ENCODE measurements at places on chromosomes 5 and 9.

DNA sequence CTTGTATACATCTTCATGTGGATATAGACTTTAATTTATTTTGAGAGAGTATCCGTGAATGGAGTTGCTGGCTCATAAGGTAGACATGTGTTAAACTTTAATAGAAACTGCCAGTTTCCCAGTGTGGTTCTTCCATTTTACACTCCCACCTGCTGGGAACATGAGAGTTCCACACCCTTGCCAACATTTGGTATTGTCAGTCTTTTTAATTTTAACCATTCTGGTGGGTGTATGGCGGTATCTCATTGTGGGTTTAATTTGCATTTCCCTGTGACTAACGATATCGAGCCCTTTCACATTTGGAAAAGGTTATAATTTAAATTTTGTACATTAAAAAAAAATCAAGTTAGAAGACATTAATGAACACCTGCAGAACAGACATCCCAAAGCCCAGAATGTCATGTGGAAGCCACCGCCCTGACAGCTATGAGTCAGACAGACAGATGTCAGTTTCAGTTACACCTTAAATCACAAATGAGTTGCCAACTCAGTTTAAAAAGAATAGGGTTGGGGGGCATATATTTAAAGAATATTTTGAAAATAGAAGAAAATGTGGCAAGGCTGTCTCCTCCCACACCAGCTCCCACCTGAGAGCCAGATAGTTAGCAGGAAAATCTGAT is 36.9 kb downstream of the ANKRD33B start:
- DNase-seq = no peak

DNA sequence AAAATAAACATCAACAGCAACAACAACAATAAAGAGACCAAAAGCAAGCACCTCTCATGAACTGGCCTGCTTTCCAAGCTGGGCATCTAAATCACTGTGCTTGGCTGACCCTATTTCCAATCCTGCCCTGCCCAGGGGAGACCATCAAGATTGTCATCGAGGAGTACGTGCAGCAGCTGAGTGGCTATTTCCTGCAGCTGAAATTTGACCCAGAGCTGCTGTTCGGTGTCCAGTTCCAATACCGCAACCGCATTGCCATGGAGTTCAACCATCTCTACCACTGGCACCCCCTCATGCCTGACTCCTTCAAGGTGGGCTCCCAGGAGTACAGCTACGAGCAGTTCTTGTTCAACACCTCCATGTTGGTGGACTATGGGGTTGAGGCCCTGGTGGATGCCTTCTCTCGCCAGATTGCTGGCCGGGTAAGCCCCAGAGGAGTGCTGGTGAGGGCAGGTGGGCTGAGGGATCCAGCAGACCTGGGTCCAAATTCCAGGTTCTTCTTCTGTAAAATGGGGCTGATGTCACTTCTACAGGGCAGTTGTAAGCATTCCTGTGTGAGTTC is 15.6 kb downstream of the PTGS1 start:
- no peak for DNase-seq

DNA sequence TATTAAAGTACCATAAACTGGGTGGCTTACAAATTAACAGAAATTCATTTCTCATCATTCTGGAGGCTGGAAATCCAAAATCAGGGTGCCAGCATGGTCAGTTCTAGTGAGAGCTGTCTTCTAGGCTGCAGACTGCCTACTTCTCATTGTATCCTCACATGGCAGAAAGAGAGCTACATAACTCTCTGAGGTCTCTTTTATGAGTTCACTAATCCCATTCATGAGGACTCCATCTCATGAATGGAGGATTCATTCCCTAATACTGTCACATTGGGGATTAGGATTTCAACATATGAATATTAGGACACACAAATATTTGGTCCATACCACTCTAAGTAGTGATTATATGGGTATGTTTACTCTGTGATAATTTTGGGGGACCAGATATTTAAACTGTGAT is 84.0 kb downstream of the ERP44 start:
- no peak for DNase-seq

DNA sequence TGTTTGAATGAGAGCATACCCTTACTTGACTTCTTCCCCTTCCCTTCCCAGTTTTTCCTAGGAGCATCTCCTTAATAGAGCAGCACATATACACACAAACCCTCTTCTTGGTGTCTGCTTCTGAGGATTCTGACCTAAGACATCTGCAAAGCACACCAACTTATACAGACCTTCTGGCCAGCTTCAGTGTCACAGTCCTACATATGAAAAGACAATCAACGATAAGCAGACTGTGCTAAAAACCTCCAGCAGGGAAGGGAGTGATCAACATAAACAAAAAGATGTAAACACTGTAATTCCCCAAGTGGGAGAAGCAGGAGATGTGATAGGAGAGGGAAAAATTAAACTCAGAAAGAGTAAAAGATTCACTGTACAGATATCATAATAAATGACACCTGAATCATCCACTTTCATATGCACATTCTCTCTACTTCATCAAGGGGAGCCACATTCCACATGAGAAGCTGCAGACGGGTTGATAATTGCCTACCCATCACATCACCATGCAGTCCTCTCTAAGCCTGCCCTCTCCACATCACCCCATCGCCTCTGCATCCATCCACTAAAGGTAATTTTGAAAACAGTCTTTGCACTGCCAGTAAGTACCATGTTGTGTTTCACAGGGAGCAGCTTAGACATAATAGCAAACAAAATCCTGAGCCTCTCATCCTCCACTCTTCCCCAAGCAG is 13.0 kb downstream of the APBA1 start:
- no peak for DNase-seq

- no peak for DNase-seq
Measured at GRCh38 chr5:169566202-169566601, 17.4 kb upstream of the SPDL1 start.

GRCh38 chr5:64505769-64506566 is at the start of gene RGS7BP:
TSS of gene RGS7BP (plus strand) at chr5:64506015. CDS start at chr5:64506625, 610 bp downstream.
- DNase-seq = no peak

DNA sequence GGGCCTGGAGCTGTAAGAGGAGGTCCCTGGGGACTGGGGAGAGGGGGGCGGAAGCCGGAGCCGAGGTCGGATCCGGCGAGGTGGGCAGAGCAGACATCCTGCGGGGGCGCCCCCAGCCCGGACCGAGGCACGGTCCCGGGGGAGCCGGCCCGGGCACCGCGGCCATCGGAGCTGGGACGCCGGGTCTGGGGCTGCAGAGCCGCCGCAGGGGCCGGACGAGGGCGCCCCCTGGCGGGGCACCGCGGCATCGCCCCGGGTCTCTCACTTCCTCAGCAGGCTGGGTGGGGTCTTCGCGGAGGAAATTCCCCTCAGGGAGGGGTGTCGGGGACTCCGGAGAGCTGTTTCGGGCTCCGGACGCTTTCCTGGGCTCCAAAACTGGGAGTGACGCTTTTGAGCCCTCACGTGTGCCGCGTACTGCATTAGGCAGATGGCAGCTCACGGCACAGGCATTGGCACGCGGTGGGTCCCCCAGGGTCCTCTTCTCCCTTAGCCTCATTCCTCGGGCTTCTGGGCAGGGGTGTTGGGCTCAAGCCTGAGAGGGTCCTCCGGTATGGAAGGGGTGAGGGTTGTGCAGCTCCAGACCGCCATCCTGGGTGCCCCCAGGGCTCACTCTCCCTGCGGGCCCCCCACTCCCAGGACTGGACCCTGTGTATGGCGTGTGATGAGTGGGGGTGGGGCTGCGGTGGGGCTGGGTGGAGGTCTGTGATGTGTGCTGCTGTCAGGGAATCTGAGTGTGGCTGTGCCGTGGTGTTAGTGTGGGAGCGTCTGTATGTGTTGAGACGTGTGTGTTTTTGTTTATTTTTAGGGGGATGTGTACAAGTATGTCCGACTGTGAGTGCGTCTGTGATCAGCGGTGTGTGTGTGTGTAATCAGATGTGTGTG is 29.6 kb downstream of the LHX2 start:
- no peak for DNase-seq

GRCh38 chr5:122985006-122985700 is 51.4 kb downstream of the PPIC start:
- DNase-seq = no peak

DNA sequence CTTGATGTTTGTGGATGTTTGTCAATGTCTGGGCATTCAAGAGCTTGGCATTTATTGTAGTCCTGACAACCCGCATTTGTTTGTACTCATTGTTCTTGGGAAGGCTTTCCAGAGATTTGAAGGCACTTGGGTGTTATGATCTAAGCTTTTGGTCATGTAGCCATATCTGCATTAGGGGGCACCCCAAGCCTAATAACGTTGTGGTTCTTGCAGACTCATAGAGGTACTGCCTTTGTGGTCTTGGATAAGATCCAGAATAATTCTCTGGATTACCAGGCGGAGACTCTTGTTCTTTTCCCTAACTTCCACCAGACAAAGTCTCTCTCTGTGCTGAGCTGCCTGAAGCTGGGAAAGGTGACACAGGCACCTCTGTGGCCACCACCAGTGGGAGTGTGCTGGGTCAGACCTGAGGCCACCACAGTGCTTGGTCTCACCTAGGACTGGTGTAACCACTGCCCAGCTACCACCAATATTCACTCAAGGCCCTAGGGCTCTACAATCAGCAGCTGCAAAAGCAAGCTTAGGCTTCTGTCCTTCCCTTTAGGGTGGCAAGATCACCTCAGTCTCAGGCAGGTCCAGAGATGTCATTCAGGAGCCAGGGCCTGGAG is 144.4 kb upstream of the TAS2R1 start:
- DNase-seq = no peak

DNA sequence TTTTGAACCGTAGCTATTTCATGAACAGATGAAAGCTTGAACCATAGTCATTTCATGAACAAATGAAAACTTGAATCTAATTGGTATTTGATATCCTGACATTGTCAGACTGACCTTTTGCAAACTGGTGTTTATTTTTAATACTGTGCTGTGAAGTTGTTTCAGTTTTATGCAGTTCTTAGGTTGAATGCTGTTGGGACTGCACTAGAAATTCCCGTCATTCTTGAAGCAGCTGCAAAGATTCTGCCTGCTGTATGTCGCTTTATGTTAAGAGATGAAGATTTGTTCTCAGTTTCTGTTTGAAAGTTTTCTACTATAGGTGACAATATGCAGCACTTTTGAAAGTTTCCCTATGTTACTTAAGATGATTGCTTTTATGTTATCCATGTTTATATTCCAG is 22.5 kb upstream of the FAM120AOS start:
- no peak for DNase-seq

DNA sequence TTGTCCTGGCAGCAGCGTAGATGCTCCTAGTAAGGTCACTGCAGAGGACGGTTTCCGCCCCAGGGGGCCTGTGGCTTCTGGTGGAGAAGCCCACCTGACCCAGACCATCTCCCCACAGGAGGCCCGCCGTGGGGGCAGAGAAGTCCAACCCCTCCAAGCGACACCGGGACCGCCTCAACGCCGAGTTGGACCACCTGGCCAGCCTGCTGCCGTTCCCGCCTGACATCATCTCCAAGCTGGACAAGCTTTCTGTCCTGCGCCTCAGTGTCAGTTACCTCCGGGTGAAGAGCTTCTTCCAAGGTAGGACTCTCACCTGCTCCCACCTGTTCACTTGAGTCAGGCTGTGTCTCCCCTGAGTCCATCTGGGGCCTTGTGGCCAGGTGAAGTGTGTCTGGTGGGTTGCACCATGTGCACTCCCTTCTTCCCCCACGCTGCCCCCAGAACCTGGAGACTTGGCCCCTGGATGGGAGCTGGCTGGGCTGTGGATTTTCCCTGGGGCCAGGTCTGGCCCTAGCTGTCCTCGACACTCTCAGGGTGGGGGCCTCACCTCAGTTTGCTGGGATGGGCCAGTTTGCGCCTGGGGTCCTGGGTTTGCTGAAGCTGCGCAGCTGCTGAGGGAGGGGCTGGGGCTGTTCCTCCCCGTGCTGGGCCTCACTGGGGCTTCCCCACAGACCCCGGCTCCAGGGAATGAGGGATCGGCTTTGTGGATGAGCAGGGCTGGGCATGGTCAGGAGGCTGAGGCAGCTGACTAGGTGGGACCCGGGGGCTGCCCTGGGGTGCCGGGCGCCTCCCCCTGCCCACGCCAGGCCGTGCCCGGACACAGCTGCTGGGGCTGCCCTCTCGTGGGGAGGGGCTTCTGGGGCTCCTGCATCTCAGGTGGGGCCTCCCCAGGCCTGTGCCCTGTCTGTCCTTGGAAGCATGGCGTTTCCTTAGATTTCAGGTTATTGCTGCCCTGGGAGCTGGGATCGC is 32.4 kb downstream of the AHRR start:
- DNase-seq = no peak

GRCh38 chr9:125153712-125154367 is 10.5 kb upstream of the SCAI start:
- no peak for DNase-seq

DNA sequence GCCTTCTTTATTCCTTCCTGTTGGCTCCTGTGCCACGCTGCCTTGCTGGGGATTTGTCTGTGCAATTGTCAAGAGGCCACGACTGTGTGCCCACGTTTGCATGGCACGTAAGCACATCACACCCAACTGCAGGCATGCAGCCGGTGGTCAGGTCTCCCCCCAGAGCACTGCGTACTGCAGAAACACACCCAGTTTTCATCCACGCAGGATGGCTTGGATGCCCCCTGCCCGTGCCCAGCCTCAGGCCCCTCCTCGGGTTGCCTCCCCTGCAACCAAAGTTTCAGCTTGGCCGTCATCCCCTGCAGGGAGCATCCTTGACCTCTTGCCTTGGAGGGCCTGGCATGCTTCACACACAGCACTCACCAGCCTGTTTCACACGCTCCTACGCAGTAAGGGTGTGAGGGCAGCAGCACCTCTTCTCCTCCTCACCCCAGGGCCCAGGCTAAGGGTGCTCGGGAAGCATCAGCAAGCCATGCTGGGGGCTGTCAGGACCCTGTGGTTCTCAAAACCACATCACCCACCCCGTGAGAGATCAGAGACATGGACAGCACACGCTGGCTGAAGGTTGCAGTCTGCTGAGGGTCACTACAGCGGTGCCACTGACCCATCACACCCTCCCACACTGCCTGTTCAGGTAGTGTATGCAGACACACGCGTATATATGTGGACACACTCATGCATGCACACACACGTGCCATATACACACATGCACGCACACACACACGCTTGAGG is 3.1 kb downstream of the MRPL36 start:
- DNase-seq = no peak

DNA sequence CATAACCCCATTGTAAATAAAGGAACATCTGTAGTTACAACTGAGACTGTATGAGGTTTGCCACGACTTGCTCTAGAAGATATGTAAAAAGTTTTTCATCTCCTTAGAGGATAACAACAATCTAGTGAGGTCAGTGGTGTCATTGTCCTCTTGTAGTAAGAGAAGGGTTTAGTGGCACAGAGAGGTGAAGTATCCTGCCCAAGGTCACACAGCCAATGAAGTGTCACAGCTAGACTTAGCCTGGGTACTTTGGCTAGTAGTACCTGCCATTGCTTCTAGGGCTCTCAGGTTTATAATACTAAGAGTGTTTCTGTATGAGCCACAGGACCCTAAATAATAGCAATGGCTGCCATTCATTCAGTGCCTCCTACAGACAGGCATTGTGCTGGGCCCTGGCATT is 13.8 kb downstream of the CCDC180 start:
- DNase-seq = no peak

DNA sequence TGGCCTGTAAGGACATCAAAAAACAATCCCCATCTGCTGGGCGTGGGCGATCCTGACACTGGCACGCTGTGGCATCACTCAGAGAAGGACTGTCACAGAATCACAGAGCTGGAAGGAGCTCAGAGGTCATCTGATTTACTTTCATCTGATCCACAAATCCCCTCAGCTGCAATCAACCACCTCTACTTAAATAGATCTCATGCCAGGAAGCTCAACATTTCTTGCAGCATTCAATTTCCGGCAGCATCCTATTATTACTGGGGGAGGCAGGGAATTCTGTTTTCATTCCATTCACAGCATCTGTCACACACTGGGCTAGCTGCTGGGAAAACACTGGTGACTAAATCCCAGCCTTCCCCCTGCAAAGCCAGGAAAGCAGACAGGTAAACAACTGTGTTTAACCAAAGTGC is 38.3 kb downstream of the RETREG1 start:
- no peak for DNase-seq

Data from GDM1 (cell line).